ENCODE measurements at places on chromosomes 2 and 18. TPM values are rescaled to one million over a fixed set of nuclear protein-coding genes. Genes with fewer than 3 reads are reported as not detected.
A peak's percentile ranks its signal among the peaks of the same experiment; 100 is the strongest.

The RNF181 gene
- total RNA-seq, result 74.5 TPM

The FNDC4 gene
- total RNA-seq, result 2.0 TPM

GRCh38 chr2:24708537-24709152 lies 84.5 kb downstream of the PTRHD1 start:
- DNase-seq, result no peak

- DNase-seq, result no peak
These were observed 24.1 kb downstream of the IGFBP2 start for GRCh38 chr2:216657086-216657855.

- no peak for DNase-seq
These were observed 34.0 kb downstream of the ACTR2 start for GRCh38 chr2:65261676-65262075.

- DNase-seq, result peak; percentile 38
These were observed 8.4 kb downstream of the ITM2C start for GRCh38 chr2:230872968-230873660.

DNA sequence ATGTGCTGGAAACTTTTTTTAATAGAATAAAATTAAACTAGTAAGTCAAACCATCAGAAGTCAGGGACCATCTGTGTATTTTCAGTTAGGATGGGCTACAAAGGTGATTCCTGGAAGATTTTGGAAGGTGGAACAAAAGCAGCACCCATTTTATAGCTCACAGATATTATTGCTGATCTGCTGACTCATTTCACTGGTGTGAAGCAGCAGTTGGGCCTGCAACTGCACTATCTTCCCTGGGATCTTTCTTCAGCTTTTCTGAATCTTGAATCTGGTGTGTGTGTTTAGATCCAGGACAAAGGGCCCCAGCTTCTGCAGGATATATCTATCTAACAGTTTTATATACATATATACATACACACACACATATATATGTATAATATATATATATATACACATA lies 35.6 kb upstream of the BCL11A start:
- DNase-seq, result no peak

DNA sequence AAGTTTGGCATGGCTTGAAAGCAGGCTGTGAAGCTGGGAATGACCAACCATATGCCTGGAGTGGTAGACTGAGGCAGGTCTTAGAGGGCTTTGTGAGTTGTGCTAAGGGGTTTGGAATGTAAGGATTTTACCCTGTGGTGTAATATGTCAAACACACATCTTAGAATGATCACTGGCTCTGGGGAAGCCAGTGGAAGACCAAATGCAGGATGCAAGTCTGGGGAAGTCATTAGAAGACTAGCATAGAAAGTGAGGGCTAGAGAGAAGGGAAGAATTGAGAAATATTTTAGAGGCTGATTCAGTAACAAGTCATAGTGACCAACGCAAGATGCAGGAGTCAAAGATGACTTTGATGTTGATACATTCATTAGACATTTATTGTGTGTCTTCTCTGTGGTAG lies 3.5 kb upstream of the FHOD3 start:
- no peak for DNase-seq

- DNase-seq, result peak; percentile 57
These were observed 84.7 kb downstream of the EHD3 start for GRCh38 chr2:31318361-31319336.

DNA sequence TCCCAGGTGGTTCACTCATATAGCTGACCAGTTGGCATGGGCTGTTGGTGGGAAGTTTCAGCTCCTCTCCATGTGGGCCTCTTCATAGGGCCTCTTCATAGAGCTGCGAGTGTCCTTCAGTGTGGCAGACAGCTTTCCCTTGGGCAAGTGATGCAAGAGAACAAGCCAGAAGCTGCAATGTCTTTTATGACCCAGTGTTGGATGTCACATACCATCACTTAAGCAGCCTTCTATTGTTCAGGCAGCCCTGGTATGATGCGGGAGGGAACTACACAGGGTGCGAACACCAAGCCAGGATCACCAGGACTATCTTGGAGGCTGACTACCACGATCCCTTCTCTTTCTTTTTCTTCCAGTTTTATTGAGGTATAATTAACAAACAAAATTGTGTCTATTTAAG lies 126.5 kb upstream of the ITGA6 start:
- no peak for DNase-seq

All from Right ventricle myocardium superior (tissue), 1 donor.